Upper lobe of right lung (tissue), 1 donor: ENCODE measurements at places on chromosomes 6 and 20. TPM values are rescaled to one million over a fixed set of nuclear protein-coding genes. Genes with fewer than 3 reads are reported as not detected.

GRCh38 chr6:98203170-98203806 is 631.1 kb upstream of the POU3F2 start:
- no peak overlapping the region for H3K27ac ChIP-seq
- no peak for DNase-seq
- no peaks in the 10 kb centered on the region for H3K4me1 ChIP-seq
- no peaks in the 10 kb centered on the region for H3K36me3 ChIP-seq

DNA sequence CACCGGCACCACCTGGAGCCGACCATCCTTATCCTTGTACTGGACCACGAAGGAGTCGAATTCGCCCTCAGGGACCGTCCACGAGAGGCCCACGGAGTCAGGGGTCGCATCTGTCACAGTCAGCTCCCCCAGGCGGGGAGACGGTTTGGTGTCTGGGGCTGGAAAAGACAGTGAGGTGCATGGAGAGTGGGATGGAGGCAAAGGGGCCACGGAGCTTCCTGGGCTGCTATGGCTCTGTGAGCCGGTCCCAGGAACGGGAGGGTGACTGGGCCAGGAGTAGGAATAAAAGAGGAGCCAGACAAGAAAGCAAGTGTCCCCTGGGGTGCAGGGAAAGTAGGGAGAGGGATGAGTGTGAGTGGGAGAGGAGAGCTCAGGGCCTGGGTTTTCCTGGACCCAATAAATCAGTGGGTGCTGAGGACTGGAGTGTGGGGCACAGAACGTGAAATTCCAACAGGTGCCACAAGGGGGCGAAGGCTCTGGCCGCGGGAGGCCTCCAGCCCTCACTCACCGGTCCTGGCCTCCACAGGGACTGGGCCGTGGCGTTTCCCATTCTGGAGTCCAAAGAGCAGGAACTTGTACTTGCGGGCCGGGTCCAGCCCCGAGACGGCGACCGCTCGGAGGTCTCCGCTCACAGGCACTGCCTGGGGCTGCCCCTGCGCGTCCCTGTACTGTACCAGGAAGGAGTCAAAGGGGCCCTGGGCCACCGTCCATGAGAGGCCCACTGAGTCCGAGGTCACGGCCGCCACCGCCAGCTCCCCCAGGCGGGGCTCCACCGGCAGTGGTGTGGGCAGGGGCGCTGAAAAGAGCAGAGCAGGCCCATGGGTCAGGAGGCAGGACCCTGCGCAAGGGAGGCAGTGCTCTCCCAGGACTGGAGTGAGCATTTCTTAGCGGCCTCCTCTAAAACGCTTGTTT is 9.9 kb downstream of the CYP21A2 start:
- peak; percentile 80 for DNase-seq
- no peaks in the 10 kb centered on the region for H3K27me3 ChIP-seq
- H3K4me1 ChIP-seq = no peaks in the 10 kb centered on the region
- no peak overlapping the region for H3K4me3 ChIP-seq

The C2 gene
- 282 TPM for total RNA-seq

GRCh38 chr20:12394786-12395185 is 477.1 kb downstream of the BTBD3 start:
- H3K27ac ChIP-seq = no peak overlapping the region
- H3K4me1 ChIP-seq = no peaks in the 10 kb centered on the region
- no peak for DNase-seq
- no peaks in the 10 kb centered on the region for H3K27me3 ChIP-seq
- no peak overlapping the region for H3K4me3 ChIP-seq

GRCh38 chr6:168194732-168195567 is 115.9 kb upstream of the FRMD1 start:
- H3K4me3 ChIP-seq = no peak overlapping the region
- no peaks in the 10 kb centered on the region for H3K4me1 ChIP-seq
- H3K27me3 ChIP-seq = no peaks in the 10 kb centered on the region
- H3K27ac ChIP-seq = no peak overlapping the region
- DNase-seq = peak; percentile 55

DNA sequence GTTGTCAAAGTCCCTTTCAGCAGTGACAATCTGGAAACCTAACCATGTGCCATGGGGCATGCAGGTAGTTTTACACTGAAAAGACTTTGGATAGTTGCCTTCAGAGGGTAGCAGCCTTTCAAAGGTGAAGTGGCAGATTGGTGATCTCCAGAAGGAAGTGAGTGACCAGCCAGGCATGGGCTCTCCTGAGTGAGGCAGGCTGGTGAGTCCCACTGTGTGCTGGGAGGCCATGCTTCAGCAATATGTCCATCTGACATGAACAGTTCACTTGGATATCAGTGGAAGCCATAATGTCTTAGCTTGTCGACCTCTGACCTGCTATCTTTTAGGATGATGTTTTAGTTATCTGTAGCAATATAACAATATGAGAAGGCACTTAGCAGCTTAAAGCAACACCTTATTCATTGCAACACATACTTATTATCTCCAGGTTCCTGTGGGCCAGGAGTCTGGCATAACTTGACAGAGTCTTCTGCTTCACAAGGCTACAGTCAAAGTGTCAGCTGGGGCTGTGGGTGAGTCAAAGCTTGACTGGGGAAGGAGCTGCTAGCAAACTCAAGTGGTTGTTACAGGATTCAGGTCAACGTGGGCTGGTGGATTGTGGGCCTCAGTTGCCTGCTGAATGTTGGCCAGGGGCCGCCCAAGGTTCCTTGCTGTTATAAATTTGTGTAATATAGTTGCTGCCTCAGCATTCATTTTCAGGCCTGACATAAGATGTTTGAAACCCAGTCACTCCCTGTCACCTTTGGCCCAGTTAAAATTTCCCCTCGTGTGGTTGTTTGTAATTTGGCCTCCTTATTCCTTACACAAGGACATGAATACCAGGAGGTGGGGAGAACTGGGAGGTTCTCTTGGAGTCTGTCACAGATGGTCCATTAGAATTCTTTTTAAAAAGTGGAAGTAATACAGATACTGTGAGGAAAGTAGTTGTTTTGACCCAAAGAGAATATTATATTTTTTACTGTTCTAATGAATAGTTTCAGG is 100.2 kb downstream of the UST start:
- no peaks in the 10 kb centered on the region for H3K4me1 ChIP-seq
- no peak overlapping the region for H3K4me3 ChIP-seq
- H3K36me3 ChIP-seq = no peaks in the 10 kb centered on the region
- no peaks in the 10 kb centered on the region for H3K27me3 ChIP-seq

The MEI4 gene
- total RNA-seq = not detected

GRCh38 chr6:46059608-46060007 is 43.9 kb upstream of the CLIC5 start:
- H3K27me3 ChIP-seq = no peaks in the 10 kb centered on the region
- DNase-seq = no peak
- H3K27ac ChIP-seq = no peak overlapping the region
- H3K4me3 ChIP-seq = no peak overlapping the region
- peaks cover 18% of the 10 kb centered on the region for H3K4me1 ChIP-seq
